ENCODE measurements at places on chromosomes 1 and 21.

- DNase-seq: no peak
These were observed 15.2 kb downstream of the SAMD11 start for GRCh38 chr1:938711-939489.

DNA sequence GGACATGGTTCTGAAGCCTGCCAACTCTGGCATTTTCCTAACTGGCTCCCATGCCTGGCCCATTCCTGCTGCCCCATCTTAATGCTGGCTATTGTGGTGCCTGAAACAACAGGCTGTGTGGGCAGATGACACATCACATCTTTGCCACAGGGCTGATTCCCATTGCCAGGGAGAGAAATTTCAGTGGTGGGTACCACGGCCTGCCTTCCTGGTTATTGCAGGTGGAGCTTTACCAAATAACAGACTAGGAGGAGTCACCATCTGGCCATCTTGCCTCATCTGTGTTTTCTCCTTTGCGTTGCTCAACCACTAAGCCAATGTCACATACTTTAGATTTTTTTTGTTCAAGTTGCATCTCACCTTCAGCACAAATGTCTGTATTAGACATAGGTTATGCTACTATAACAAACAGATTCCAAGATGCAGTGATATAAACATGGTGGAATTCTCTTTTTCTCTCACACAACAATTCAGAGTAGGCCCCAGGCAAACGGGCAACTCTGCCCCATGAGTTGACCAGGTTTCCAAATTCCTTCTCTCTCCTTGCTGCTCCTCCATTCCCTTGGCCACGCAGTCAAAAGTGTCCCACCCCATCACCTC is 14.1 kb downstream of the CDA start:
- DNase-seq: no peak

DNA sequence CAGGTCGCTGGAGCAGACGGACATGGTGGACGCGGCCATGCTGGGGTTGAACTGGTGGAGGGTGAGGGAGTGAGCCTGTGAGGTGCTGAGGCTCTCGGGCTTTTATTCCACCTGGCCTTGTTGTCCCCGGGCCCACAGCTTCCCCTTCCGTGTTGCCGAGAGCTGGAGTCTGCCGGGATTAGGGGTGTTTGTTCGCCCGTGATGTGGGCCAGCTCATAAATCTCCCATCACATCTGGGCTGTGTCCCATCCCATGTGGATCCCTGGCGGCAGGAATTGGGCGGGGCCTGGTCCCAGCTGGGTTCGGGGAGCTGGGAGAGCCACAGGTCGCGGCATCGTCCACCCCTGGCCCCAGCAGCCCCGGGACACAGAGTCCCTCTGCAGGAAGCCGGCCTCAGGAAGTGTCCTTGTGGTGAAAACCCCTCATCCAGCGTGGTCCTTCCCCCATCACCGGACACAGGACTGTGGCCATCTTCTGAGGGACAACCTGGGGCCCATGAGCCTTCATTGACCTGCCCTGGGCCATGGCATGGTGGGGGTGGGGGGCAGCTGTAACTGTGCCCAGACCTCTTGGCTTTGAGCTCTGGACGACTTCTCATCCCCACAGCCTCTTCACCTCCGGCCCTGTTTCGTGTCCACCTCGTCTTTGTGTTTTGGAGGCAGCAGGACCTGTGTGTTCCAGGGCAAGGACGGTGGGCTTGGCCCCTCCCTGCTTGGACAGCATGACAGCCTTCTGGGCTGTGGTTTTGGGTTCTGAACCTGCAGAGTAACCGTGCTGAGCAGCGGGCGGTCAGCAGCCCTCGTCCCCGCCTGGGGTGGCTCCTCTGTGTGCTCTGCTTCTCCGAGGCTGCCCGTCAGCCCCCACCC is at the start of gene KRTAP10-6:
KRTAP10-6 (minus strand) TSS at position 60 of the 866 bp plus-strand sequence; CDS start at position 39, 21 bp downstream.
- no peak for DNase-seq

DNA sequence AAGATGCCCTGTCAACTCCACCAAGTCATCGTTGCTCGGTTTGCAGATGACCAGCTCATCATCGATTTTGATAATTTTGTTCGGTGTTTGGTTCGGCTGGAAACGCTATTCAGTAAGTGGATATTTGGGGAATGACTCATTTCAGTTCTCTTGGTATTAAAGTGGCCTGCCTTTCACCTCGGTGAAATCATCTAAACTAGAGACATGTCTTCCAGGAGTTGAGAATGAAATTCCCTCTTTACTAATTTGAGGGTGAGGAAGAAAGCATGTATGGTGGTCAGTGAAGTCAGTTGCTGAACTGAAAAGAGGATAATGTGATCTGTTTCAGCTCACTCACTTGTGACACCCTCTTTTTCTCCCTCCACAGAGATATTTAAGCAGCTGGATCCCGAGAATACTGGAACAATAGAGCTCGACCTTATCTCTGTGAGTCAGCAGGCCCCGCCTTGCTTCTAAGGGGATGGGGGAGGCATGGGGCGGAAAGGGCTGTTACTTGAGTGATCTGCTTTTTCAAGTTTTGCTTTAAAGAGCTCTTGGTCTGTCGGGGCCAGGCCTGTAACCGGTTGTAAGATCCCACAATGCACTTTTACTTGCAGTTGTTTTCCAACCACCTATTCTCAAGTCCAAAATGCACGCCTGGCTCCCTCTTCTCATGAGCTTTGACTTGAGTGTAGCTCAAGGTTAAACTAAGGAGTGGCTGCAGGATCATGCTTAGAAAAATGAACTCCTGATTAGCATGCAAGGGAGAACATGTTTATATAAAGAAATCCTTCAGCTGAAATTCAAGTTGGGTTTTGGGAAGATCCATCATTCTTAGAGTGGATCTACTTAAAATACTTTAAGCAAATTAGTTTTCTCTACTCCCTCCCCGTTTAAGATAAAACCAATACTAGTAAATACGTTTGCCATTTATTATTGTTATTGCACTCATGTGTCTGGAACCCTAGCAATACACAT is 59.8 kb downstream of the CAPN2 start:
- no peak for DNase-seq

DNA sequence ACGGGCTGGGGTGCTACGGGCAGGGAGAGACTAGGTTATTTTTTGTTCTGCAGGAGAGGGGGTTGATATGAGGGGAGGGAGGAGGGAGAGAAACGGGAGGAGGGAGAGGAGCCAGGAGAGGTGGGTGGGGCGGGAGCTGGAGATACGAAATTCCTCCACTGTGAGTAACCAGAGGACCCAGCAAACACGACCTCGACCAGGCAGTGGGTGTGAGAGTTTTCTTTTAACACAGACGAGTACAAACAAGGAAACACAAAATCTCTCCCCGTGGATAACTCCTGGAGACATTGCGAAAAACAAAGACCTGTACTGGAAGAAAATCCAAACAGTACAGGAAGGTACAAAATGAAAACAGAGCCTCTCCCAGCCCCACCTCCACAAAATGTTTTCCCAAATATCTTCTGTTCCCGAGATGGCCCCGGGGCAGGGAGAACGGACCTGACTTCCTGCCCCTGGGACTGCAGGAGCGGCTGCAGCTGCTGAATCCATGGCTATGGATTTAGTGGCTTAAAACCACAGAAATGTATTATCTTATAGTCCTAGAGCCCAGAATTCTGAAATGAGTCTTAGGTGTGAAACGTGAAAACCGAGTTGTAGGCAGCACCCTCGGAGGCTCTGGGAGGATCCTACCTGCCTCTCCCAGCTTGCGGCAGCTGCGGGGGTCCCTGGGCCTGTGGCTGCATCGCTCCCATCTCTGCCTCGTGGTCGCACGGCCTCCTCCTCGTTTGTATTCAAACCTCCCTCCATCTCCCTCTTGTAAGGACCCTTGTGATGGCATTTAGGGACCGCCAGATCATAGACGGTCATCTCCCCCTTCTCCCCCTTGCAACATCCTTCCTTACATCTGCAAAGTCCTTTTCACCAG is 82.2 kb downstream of the RIPK4 start:
- no peak for DNase-seq
